H1 (cell line): ENCODE measurements at places on chromosomes 13 and 19.

- DNase-seq, result no peak
Measured at GRCh38 chr19:46118136-46118535, 6.4 kb downstream of the IGFL3 start.

DNA sequence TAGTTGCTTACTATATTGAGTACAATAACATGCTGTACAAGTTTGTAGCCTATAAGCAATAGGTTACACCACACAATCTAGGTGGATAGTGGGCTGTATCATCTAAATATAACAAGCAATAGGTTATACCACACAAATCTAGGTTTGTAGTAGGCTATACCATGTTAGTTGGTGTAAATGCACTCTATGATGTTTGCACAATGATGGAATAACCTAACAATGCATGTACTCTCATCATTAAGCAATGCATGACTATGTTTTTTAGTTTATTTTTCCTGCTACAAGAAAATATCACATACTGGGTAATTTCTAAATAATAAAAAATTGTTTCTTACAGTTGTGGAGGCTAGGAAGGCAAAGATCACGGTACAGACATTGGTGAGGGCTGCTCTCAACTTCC, 262.5 kb downstream of the SLITRK6 start:
- no peak for DNase-seq

- DNase-seq, result no peak
Measured at GRCh38 chr13:73910733-73911132, 223.5 kb downstream of the KLF12 start.

DNA sequence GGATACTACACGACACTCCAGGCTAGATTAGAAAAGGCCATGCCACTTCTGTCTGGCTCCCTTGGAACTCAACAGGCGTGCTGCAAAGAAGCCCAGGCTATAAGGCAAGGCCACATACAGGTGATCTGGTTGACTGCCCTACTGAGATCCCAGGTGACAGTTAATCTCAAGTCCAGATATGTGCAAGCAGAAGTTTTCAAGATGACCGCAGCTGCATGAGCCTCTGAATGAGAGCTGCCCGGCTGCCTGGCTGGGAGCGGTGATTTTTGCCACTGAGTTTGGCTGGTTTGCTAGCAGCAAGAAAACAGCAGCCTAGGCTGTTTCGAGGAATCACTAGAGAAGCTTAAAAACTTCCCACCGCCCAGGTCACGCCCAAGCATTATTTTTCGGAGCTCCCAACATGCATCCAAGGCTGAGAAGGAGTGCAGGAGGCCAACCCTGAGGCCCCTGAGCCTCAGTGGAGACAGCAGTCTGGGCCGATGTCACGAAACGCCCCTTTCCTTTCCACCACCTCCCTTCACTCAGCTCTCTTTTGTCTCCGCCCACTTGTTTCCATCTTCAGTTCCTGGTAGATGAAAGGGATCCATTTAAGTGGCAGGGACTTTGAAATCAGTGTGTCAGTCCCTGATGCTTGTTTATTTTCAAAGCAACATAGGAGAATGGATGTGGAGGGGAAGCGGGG, 14.0 kb upstream of the URI1 start:
- no peak for DNase-seq

GRCh38 chr13:57673197-57673596, 41.7 kb downstream of the PCDH17 start:
- DNase-seq, result no peak

DNA sequence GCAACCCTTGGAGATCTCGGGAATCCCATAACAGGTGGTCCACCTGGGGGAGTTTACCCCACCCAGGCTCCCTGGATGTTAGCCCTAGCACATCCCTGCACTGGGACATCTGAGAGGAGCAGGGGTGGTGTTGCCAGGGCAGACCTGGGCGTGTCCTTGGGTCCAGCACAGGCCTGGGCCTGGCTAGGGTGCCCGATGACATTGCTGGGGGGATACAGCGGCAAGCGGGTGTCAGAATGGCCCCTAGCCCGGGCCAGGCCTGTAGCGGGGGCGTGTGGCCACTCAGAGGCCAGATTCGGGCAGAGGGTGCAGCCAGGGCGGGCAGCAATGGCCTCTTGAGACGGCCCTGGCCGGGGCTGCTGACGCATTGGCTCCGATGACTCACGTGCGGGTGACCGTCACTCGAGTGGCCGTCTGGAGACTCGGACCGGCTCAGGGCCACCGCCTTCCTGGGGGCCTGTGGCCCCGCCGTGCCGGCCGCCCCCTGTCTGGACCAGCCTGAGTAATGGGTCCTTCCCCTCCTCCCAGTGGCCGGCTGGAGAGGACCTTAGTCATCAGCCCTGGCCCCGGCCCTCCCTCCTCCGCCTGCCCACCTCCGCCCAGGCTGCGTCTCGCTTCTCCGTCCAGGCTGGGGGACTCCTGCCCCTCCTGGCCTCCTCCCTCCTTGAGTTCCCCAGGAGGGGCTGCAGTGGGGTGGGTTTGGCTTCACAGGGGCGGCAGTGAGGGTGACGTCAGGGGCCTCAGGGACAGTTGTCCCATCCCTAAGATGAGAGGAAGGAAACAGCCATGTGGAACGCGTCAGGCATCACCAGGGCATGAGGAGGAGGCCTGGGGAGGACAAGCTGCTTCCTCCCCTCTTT, 23.2 kb upstream of the CRTC1 start:
- no peak for DNase-seq

DNA sequence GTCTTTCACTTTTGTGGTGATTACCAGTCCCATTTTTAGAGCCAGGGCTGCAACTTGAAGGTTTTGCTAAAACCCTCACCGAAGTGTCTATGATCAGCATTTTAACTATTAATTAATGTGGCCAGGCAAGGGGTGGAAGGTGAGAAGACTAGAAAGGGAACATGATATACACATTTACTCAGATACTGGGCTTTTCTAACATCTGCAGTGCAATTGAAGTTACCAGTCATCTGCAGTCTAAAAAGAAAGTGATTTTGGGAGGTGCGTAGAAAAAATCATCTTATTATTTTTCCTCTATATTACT, 481 bp downstream of the ALOX5AP start:
- DNase-seq, result no peak

DNA sequence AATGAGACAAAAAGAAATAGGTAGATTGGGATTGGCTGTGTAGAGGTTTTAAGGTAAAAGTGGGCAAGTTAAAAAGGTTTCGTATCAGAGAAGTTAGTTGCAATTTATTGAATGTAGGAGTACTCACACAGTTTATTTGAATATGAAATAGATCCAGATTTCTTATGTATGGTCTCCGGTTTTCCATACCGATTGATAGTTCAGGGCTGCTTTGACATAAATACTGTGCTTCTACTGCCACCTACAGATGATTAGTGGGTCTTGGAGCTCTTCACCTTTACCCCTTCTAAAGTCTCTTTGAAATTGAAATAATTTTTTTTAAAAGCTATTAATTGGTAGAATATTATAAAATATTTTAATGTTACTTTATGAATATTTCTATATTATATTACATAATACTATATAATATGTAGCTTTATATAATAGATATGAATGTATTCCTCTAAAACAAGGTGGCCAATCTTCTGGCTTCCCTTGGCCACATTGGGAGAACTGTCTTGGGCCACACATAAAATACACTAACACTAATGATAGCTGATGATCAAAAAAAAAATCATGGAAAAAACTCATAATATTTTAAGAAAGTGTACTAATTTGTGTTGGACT, 7.7 kb upstream of the GPR18 start:
- no peak for DNase-seq

DNA sequence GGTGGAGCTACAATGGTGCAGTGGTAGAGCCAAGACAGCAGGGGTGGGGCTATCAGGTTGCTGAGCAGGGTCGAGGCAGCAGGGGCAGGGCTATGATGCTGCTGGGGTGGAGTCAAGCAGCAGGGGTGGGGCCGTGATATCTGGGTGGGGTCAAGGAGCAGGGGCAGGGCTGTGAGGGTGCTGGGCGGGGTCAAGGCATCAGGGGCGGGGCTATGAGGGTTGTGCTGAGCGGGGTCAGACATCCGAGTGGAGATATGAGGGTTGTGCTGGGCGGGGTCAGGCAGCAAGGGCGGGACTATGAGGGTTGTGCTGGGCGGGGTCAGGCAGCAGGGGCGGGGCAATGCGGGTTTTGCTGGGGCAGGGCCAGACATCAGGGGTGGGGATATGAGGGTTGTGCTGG, 14.7 kb downstream of the HCN2 start:
- no peak for DNase-seq

DNA sequence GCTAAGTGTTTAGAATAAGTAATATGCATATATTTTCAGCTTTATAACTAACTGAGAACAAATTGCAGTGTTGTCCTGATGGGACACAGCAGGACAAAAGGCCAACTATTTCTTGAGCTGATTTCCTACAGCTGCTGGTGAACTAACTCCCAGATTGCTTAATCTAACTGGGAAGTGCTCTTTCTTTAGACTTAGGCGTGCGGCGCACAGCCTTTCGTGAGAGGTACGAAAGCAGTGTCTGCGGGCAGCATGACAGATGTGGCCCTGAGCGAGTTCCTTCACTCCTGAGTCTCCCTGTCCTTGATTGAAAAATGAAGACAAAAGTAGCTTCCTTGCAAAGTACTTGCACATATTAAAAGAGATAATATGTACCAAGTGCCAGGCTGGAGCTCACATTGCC, 47.3 kb upstream of the NPAS1 start:
- DNase-seq, result no peak

GRCh38 chr13:69315039-69315438, 792.6 kb upstream of the ATXN8OS start:
- DNase-seq, result no peak

DNA sequence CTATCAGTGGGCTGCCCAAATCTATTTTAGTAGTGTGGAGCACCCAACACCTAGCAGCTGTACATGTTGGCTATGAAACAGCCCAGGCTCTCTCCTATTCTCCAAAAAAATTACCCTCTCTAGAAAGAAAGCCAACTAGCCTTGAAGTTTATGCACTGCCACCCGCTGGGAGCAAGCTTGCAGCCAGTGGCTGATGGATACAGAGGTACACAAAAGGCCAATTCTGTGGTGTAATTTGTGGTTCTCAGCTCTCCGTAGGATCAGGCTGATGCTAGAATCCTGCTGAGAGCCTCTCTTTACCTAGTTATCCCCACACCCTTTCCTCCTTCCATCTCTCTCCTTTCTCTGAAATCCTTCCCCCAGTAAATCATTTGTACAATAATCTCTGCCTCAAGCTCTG, 1120.7 kb downstream of the DIAPH3 start:
- DNase-seq, result no peak

DNA sequence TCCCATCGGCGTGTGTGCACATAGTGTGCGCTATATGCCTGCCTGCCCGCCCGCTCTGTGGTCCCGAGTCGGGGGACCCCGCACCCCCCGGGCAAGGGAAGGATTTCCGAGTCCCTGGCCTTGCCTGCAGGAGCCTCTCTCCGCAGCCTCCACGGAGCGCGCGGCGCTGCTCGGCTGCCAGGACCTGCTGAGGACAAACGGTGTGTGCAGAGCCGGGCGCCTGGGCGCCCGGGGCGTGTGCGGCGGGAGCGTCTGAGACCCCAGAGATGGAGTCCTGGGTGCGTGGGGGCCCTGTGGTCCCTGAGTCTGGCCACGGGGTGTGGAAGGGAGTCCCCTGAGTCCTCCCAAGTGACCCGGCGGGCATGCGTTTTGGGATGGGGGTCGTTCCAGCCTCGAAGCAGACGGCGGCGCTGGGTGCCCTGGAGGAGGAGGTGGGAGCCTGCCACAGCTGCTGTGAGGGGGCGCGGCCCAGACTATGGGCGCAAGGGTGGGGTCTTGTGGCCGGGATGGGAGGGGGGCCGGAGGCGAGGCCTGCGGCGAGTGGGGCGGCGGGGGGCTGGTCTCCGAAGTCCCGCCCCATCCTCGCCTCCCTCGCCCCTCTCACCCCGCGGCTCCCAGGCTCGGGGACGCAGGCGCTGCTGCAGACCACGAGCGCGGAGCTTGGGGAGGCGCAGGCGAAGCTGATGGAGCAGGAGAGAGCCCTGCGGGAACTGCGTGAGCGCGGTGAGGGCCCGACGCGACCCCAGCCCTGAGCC, 25.3 kb downstream of the CLEC4M start:
- DNase-seq, result no peak

DNA sequence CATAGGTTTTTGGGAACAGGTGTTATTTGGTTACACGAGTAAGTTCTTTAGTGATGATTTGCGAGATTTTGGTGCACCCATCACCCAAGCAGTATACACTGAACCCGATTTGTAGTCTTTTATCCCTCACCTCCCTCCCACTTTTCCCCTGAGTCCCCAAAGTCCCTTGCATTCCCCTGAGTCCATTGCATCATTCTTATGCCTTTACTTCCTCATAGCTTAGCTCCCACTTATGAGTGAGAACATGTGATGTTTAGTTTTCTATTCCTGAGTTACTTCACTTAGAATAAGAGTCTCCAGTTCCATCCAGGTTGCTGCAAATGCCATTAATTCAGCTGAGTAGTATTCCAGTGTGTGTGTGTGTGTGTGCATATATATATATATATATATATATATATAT, 97.2 kb upstream of the EDNRB start:
- DNase-seq, result no peak

DNA sequence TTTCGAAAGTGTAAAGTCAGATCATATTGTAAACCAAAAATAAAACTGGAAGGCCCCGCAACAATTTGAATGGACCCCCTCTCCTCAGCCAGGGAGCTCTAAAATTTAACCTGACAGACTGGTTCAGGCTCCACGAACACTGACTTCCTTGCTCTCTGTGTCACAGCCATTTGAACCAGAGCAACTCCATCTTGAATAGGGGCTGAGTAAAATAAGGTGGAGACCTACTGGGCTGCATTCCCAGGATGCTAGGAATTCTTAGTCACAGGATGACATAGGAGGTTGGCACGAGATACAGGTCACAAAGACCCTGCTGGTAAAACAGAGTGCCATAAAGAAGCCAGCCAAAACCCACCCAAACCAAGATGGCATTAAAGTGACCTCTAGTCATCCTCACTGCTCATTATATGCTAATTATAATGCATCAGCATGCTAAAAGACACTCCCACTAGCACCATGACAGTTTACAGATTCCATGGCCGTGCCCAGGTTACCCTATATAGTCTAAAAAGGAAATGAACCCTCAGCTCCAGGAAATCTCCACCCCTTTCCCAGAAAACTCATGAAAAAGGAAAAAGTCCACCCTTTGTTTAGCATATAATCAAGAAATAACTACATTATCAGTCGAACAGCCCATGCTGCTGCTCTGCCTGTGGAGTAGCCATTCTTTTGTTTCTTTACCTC, 43.1 kb downstream of the RFXAP start:
- DNase-seq, result no peak

GRCh38 chr19:32168606-32169005, 176.8 kb upstream of the ZNF507 start:
- no peak for DNase-seq

GRCh38 chr13:31891472-31891871, 140.1 kb upstream of the FRY start:
- DNase-seq, result no peak
